ENCODE measurements at places on chromosomes 11 and 22. TPM values are rescaled to one million over a fixed set of nuclear protein-coding genes. Genes with fewer than 3 reads are reported as not detected.

The CASP5 gene
- total RNA-seq, result not detected

The CELSR1 gene
- total RNA-seq, result 27.8 TPM

The AGBL2 gene
- 1.2 TPM for total RNA-seq

The OPCML gene
- not detected for total RNA-seq

The BAIAP2L2 gene
- total RNA-seq, result 4.4 TPM

The LRRC74B gene
- not detected for total RNA-seq

The RPS6KA4 gene
- 60.9 TPM for total RNA-seq

The MCM5 gene
- total RNA-seq, result 96.9 TPM

The SLC22A8 gene
- total RNA-seq, result not detected

The CTNND1 gene
- 61.6 TPM for total RNA-seq

The CNTF gene
- 1.1 TPM for total RNA-seq

The OR52I1 gene
- not detected for total RNA-seq

The TYMP gene
- total RNA-seq, result 19.4 TPM

The CDC42BPG gene
- 1.9 TPM for total RNA-seq

The TBRG1 gene
- 22.0 TPM for total RNA-seq

The C22orf31 gene
- total RNA-seq, result not detected

The PAMR1 gene
- not detected for total RNA-seq

The SLC22A6 gene
- total RNA-seq, result not detected

The TMEM45B gene
- total RNA-seq, result 0.08 TPM

The OR5F1 gene
- not detected for total RNA-seq

The KRTAP5-8 gene
- total RNA-seq, result not detected

The MAJIN gene
- total RNA-seq, result not detected

The GSTT2B gene
- not detected for total RNA-seq

The CARD16 gene
- total RNA-seq, result not detected

The ESAM gene
- 13.3 TPM for total RNA-seq

The APOBEC3F gene
- total RNA-seq, result 1.9 TPM

The PUS3 gene
- total RNA-seq, result 9.3 TPM

The NPTXR gene
- 12.2 TPM for total RNA-seq

The SCGB1C1 gene
- total RNA-seq, result not detected

The SCN4B gene
- 0.07 TPM for total RNA-seq

The CAT gene
- total RNA-seq, result 48.7 TPM

The SYCE3 gene
- total RNA-seq, result 0.58 TPM

The OR2AG2 gene
- total RNA-seq, result not detected

The PVALB gene
- not detected for total RNA-seq

Measured in A549 treated with RU486 at 1 μM for 4 hours (cell line).